ENCODE measurements at places on chromosomes 7 and 10.

DNA sequence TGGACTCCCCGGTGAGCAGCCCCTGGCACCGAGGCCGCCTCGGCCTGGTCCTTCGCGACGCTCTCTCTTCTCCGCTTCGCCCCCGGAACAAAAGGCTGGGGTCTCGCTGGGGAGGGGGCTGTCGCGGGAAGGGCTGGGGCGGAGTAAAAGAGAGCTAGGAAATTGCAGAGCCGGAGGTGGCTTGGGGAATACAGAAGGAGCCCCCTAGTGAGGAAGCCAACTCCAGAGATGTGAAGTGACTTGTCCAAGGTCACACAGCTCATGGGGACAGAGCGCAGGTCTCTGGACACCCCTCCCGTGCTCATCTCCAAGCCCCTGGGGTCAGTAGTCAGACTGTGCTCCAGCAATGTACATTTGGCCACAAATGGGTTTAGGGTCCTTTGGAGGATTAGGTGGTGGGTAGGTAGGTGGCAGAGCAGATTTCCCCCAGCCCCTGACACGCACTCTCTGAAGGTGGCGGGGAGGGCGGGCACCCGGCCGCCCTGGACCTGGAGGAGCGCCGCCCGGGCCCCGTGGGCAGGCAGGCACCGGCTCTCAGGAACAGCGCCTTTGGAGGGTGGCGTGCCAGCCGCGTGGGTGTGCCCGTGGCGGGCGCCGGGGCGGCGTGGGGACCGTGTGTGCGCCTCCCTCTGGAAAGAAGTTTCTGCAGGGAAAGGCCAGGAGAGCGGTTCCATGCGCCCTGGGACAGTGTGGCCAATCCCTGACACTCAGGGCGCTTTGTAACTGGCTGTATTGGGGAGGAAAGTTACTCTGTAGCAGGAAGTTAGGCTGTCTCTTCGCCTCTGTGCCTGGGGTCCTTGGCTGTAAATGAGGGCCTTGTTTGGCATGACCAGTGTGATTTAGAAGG, 910 bp downstream of the WIPF3 start:
- DNase-seq, result peak; percentile 13

DNA sequence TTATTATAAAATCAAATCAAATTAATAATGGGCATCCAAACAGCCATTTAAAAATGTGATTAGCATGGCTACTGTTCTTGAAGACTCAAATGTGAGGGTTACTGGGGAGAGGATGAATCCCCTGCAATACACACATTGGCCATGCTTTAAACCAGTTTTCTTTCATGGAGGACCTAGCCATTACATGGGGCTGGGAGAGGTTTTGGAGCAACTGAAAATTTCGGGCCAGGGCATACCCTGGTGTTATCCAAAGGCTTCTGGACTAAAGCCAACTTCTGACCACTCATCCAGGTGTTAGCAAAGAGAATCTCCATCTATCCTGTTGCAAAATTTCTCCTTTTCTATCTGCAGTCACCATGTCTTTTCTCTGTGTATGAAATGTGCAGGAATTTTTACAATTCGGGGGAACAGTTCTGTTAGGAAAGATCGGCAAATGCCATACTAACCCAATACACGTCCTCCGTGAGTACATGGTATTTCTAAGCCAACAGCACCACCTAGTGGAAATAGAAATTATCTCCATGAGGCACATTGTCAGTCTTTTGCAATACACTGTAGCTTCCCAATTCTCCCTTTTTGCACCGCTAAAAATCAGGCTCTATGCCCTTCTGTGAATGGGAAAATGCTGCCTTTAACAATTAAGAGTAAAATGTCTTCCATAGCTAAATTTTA, 47.0 kb upstream of the ZNF107 start:
- DNase-seq, result peak; percentile 75

- DNase-seq, result no peak
Observed at GRCh38 chr7:43784030-43784584, 25.6 kb downstream of the BLVRA start.

DNA sequence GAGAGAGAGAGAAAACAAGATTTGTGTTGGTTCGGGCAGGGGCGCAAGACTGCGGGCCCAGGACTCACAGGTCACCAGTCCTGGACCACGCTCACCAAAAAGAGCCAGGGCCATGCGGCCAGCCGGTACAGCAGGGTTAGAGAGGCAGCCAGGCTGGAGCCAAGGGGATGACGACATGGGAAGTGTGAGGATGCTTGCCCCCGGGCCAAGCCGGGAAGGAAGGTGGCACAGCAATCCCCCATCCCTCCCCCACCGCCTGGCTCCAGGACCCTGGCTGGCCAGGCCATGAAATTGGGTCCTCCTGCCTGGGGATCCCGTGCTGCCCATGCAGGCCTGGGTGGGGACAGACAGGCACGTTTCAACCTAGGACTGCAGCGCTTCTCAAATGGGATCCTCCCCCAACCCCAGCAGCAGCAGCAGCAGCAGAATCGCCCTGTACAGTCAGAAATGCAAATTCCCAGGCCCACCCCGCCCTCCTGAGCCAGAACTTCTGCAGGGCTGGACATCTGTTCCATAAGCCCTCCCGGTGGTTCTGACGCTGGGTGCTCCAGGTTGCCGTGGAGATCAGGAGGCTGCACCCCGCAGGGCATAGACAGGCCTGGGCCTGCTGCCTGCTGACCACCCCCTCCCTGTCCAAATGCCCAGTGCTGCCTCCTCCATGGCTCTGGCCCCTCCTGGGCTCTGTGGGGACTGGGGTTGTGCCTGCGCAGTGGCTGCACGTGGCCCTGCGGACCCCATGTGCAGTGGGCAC, 35.0 kb downstream of the YKT6 start:
- DNase-seq, result no peak

GRCh38 chr10:52864201-52865106, 91.9 kb upstream of the MBL2 start:
- DNase-seq, result no peak

DNA sequence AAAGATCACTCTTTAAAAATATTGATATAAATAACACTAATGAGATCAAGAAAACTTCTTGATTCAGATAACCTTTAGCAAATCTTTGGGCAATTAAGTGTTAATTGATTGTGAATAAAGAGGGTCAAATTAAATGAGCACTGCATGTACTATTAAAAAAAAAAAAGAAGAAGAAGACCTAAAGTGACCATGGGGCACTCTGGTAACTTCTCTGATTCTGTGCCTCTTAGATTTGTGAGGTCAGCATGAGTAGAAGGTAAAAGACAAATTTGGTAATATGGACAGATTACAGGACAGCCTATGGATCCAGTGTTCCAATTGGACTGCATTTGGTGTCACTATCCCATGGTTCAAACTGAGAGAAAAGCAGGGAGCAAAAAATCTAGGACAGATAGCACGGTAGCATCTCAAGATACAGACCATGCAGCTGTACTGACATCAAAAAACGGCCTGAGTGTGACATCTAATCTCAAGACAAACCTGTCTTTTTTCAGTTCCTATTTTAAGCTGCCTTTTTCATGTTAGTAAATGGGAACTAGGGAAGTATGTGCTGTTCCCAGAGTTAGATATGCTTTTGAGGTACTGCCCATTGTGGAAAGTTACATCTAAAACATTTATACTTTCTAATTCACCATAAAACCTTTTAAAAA, 128.0 kb downstream of the KCND2 start:
- no peak for DNase-seq

GRCh38 chr7:19491821-19492452, 216.9 kb downstream of the POLR1F start:
- DNase-seq, result peak; percentile 46

- no peak for DNase-seq
Observed at GRCh38 chr10:32049113-32049512, 7.1 kb downstream of the KIF5B start.

GRCh38 chr7:11858622-11859302, 26.8 kb upstream of the THSD7A start:
- DNase-seq, result no peak

DNA sequence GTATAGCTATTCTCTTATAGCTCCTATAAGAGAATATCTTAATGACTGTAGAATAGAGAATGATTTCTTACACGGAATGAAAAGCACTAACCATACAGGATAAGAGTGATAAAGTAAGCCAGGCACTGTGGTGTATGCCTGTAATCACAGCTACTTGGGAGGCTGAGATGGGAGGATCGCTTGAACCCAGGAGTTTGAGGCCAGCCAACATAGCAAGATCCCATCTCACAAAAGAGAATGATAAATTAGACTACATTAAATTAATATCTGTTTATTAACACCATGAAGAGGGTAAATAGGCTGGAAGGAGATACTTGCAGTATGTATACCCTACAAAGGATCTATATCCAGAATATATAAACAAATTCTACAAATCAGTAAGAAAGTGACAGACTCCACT, 12.2 kb upstream of the OIT3 start:
- DNase-seq, result no peak

DNA sequence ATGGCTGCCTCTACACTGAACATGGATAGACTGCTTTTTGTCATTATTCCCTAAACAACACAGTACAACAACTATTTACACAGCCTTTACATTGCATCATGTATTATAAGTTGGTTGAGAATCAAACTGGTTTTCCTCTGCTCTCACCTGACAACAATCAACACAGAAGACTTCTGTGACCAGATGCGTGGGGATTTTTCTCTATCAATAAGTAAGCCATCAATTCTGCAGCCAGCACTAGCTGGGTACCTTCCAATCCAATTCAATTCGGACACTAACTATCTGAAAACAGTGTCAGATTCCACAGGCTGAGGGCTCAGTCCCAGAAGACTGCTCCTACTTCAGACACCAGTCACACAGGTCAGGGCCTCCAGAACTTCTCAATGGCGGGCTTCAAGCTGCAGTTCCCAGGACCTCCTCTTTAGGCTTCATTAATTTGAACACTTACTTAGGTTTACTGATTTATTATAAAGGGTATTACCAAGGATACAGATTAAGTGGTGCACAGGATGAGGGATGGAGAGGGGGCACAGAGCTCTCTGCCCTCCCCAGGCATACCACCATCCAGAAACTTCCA, 36.4 kb upstream of the ASL start:
- no peak for DNase-seq

DNA sequence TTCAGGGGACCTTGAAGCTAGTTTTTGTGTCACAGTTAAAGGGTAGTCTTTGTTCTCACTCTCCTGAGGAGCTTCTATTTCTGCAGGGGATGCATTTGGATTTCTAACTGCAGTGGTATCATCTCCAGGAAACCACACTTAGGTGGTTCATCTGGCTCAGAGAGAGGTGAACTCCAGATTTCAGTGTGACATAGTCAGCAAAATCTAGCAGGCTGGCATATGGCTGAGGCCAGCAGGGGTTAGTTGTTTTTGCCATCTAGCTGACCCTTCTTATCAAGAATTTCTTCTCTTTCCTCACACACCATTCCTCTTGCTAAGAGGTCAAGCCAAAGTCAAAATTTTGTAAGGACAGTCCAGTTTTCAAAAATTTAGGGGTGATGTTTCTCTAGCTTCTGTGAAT, 248.2 kb downstream of the REEP3 start:
- no peak for DNase-seq

DNA sequence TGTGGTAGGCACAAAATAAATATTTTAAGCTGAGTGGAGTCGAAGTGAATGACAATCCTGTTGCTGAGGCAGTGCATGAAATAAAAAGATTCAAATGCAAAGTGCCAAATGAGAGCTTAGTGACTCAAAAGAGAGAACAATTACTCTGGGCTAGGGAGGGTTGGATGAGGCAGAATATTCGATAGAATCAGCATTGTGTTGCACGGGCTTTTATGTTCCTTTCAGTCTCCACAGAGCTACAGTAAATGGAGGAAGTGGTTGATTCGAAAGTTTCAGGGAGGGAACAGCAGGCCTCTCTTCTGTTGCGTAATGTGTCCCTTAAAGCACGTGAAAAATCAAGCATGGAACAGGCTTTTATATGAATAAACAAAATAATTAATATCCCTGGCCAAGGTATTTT, 599.3 kb upstream of the CELF2 start:
- peak; percentile 2 for DNase-seq

DNA sequence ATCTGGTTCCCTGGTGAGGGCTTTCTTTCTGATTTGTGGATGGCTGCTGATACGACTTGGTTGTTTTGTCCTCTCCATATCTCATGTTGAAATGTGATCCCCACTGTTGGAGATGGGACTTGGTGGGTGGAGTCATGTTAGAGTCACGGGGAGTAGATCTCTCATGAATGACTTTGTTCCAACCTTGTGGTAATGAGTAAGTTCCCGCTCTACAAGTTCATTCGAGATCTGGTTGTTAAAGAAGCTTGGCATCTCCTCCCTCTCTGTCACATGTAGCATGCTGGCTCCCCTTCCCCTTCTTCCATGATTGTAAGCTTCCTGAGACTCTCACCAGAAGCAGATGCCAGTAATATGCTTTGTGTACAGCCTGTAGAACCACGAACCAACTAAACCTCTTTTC, 37.1 kb upstream of the NXPH1 start:
- no peak for DNase-seq

GRCh38 chr7:81714306-81714705, 55.5 kb downstream of the HGF start:
- no peak for DNase-seq

GRCh38 chr10:127485153-127485857, 63.8 kb upstream of the NPS start:
- no peak for DNase-seq

- no peak for DNase-seq
Observed at GRCh38 chr7:148927123-148928045, 43.3 kb upstream of the EZH2 start.

DNA sequence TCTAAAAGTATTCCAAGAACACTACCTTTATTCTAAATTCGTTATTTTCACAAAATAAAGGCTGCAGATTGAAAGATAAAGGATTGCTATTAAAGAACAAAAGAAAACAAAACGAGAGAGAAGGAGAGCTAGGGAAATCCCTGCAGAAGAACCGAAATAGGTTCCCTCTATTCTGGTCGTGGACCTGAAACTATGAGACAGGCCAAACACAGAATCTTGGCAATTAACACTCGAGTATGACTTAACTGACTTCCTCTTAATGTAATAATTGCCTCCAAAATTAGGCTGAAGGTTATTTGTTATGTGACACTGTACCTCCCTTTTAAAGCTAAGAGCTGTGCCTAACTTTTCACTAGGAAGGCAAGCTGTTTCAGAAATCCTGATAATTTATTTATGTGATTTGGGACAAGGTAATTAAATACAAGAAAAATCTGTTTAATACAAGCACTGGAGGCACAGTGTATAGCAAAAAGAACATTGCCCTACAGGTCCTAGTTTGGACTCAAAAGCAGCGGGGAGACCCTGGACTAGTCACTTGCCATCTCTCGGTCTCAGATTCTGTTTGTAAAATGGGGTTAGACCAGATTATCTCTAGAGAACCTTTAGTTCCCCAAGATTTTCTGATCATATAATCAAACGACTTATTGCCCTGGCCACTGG, 11.6 kb downstream of the NAMPT start:
- DNase-seq, result no peak

DNA sequence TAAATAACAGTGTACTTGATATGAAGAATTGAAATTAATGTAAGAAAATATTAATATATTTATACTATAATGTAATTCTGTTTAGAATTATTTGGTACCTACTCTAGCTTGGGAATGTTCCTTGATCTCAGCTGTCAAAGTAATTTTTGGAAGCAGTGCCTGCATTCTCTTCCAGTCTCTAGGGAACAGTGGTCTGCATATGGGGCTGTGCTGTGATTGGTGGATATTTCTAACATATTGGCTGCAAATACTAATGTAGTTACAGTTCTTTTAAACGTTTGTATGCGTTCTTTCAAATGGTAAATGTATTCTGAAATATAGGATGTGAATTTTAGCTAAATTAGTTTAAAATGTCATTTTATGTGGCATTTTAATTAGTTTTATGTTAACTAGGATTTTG, 87.2 kb downstream of the PHF14 start:
- DNase-seq, result no peak
